A549 (cell line): ENCODE measurements at places on chromosomes 12 and 14. TPM values are rescaled to one million over a fixed set of nuclear protein-coding genes. Genes with fewer than 3 reads are reported as not detected.

- no peak for DNase-seq
Observed at GRCh38 chr12:106068296-106068695, 70.5 kb downstream of the NUAK1 start.

DNA sequence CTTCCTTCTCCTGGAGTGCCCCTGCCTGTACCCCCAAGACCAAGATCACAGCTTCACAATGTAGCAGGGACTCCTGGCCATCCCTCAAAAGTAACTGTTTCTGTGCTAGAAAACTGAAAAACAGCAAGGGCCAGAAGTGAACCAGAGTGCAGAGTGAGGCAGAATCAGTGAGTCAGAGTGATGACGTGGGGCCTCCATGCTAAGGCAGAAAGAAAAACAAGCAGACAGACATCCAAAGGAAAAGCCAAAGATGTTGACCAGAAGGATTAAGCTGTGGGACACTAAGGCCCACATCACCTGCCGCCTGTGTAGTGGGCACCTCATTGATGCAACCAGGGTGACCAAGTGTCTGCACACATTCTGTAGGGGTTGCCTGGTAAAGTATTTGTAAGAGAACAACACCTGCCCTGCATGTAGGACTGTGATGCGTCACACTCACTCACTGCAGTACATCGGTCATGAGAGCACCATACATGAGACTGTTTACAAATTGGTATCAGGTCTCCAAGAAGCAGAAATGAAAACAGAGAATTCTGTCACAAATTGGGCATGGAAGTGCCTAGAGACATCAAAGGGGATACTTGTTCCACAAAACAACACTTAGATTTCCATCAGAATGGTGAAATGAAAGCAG is 51.2 kb downstream of the ARMH4 start:
- no peak for DNase-seq

DNA sequence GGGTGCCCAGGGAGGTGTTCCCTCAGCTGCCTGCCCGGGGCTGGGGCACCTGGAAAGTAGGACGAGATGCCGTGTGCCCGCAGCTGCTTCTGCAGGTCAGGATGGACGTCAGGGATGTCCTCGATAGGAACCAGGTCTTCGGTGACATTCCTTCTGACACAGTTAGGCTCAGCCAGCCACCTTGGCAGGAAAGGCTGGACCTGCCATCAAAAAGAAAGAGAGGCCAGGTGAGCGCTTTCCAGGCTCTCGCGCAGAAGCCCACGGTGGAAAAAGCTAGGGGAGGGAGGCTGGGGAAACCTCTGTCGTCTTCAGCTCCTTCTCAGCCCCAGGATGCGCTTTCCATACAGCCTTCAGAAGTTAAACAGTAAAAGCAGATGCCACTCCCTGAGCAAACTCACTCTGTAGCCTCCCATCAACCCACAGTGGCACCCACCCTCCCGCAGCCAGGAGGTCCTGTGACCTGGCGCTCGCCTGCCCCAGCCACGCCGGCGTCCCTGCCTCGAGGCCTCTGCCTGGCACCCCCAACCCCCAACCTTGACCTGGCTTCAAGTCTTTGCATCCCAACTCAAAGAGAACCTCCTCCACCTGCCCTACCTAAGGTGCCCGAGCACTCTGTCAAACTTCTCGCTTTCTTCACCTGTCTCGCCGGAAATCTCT is 1.3 kb downstream of the DDX51 start:
- DNase-seq = no peak

Gene PPM1A
- 37.1 to 40.8 TPM (median 38.5 TPM) in 3 replicates for polyA plus RNA-seq

GRCh38 chr14:89958966-89959365 is 3.2 kb downstream of the TDP1 start:
- DNase-seq = no peak

GRCh38 chr12:6437586-6437985 is 7.2 kb upstream of the CD27 start:
- DNase-seq = no peak

GRCh38 chr14:67815573-67816225 is 691 bp downstream of the ZFYVE26 start:
- no peak for DNase-seq

Gene PPP4R4
- 0.08 to 0.21 TPM (median 0.12 TPM) in 3 replicates for polyA plus RNA-seq

- DNase-seq = no peak
Observed at GRCh38 chr14:105085766-105086165, 20.5 kb upstream of the GPR132 start.

GRCh38 chr12:68977909-68978610 is 45.1 kb upstream of the CPM start:
- DNase-seq = no peak

GRCh38 chr14:60710494-60710893 is 13.7 kb downstream of the SIX4 start:
- no peak for DNase-seq

DNA sequence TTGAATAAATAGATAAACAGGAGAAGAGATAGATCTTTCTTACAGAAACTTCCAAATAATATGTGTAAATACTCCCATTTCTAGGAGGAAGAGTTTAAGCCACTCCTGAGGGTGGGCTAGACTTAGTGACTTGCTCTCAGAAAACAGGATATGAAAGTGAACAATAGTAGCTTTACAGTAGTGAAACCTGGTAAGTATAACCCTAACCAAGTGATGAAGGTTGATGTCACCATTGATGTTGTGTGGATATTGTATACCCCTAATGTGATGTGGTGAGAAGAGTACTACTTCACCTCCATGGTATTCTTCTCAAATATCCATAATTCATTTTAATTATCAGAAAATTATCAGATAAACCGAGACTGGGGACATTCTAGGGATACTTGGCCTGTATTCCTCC is 20.9 kb downstream of the AKAP6 start:
- no peak for DNase-seq

DNA sequence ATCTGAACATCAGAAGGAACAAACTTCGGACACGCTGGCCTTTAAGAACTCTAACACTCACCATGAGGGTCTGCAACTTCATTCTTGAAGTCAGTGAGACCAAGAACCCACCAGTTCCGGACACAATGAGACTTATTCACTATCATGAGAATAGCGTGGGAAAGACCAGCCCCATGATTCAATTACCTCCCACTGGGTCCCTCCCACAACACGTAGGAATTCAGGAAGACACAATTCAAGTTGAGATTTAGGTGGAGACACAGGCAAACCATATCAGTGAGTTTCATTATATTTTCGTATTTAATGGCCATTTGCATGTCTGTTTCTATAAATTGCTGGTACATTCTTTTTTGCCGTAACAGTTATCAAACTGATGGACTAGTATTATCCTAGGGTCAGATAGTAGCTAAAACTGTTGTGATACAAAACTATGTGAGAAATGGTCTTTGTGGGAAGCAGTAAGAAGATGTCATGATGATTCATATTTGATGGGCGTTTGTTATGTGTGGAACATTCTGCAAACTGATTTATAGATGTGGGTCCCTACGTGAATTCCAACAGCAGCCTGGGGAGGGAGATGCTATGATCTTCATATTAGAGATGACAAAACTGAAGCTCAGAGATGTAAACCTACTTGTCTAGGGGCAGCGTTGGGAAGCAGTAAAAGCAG is 282.4 kb upstream of the TMEM132C start:
- no peak for DNase-seq

- no peak for DNase-seq
Observed at GRCh38 chr14:104230119-104230815, 91.9 kb downstream of the KIF26A start.

Gene SLC10A1
- not detected in 3 replicates for polyA plus RNA-seq

DNA sequence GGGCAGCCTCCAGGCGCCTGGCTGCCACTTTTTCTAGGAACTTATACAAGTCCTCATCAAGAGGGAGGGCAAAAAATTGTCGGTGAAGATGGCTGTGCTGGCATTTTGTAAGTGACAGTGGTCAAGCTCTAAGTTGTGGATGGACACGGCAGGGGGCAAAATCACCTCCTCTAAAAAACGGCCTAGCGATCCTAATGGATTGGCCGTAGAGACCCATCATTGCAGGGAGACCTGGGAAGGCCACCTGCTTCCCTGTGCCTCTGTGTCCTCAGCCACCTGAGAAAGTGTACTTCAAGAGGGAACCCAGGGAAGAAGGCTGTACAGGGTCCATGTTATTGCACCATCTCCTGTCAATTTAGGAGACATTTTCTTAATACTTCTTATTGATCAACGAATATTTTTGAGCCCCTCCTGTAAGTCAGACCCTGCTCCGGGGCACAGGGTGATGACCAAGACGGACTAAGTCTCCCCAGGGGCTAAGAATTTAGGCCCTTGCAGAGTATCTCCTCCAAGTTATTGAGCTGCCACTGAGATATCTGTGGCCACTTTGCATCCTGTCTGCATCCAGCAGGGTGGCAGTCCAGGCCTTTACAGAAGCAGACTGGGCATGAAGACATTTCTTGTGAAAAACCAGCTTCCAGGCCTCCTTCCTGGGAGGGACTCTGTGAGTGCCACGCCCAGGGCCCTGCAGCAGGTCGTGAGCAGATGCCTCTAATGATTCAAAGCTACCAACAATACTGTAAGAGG is 40.5 kb downstream of the PSMA6 start:
- no peak for DNase-seq

Gene DCP1B
- 7.5 to 7.9 TPM (median 7.7 TPM) in 3 replicates for polyA plus RNA-seq

DNA sequence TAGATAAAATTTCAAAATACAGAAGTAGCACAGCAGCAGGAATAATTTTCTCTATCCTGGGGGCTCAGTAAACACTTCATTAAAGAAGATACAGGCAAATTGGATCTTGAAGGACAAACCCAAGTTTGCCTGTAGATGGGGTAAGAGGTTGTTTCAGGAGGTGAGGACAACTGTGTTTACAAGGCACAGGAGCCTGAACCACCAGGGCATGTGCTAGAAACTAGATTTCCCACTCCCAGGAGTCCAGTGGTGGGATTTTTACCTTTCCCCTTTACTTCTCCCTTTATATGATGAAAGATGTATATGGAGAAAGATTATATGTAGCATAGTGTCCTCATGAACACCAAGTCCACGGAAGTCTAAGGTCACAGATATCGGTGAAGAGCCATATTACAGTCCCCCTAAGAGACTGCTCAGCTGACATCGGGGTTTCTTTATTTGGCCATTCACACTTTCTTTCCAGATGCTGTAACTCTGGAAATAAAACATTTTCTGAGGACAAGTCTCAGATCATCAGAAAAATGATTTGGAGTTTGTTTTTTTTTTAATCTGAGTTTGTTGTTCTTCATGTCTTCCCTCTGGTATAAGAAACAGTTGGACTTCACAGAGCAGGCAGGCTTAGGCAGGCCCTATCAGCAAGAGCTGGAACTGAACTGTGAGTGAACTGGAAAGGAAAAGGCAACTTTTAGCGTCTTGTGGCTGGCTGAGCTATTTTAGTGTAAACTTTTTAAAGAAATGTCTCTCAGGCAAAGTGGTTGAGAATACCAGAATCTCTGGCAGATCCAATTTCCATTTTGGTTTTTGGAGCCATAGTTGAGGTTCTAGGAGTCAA is 8.0 kb upstream of the EVL start:
- DNase-seq = peak; percentile 23

Gene SYCP3
- 0.12 to 0.27 TPM (median 0.22 TPM) in 3 replicates for polyA plus RNA-seq

Gene CMA1
- polyA plus RNA-seq = not detected in 3 replicates

Gene POTEM
- polyA plus RNA-seq = not detected in 3 replicates

- DNase-seq = no peak
Observed at GRCh38 chr14:76829650-76830421, 3.6 kb downstream of the LRRC74A start.

Gene CDCA3
- polyA plus RNA-seq = 79.6 to 92.0 TPM (median 80.2 TPM) in 3 replicates

- DNase-seq = no peak
Observed at GRCh38 chr14:59463787-59464485, 1.2 kb downstream of the GPR135 start.

Gene UBC
- polyA plus RNA-seq = 993 to 1,034 TPM (median 1,028 TPM) in 3 replicates

Gene SPTSSA
- polyA plus RNA-seq = 35.6 to 68.0 TPM (median 65.3 TPM) in 3 replicates

DNA sequence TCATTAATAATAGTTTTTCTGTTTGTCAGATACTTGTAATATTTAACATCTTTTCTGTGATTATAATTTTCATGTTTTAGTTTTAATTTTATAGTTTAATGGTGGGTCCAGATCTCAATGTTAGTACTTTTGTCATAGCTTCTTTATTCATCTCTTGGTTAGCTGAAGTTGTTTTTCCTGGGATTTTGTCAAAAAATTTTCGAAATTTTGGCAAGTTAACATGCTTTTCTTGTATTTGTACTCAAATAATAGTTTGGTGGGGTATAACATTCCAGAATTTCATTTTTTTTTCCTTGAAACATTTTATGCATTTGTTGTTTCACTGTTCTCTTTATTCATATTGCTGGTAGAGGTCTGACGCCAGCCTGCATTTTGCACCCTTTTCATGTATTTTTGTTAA is 45.5 kb downstream of the KTN1 start:
- no peak for DNase-seq

DNA sequence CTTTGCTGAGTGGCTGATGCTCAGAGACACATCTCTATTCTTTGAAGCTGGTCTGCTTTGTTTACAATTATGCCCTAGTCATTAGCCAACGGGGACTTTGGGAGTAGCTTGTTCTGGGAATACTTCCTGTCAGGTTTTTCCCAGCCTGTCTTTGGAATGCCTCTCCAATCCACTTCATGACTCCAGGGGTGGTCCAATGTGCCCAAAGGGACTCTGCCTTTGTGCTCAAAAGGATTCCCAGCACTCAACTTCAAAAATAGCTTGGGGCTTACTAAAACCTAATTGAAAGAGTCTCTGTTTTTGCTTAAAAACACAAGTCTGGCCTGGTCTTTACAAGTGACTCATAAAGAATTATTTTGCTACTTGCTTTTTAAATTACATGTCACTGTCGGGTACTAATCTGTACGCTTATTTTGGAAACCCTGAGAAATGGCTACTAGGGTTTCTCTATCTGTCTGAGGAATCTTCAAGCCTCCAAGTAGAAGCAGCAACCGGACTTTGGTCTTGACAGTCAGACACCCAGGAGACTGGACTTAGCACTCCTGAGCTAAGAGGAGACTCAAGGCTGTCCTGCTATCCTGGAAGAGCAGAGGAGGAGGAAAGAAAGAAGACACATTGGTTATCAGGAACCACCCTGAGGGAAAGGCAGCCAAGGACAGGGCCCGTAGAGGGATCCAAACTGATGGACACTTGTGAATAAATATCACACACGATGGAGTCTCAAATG is 20.7 kb downstream of the PHLDA1 start:
- DNase-seq = no peak

DNA sequence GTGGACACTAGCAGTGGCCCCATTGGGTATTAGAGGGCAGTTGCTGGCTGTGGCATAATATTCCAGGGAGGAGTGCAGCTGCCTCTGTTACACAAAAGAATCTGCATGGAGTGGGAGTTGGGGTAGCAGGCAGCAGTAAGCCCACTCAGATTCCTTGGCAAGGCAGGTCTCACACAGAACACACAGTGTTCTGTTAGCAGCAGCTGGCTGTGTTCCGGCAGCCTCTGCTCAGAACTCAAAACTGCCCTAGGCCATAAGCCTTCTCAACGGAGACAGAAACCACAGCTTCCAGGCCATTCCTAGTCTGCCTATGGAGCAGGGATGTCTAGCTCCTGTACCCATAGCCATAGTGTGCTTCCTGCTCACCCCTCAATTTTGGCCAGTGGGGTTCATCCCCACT is 1085.4 kb downstream of the SLC6A15 start:
- no peak for DNase-seq
